ENCODE measurements at places on chromosomes 16 and 17.

DNA sequence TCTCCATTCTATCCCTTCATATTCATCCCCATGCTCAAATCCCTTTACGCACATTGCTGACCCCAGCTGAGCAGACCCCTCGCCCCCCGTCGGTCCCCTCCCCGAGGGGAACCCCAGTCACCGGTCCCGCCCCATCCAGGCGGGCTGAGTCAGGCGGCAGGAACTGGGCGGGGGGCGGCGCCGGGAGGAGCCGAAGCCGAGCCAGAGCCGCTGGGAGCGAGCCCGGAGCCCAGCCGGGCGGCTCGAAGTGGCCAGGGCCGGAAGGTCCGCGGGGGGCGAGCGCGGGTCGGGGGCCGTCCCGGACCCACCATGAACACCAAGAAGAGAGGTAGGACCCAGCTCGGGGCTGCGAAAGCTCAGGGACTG is 8.6 kb downstream of the RIPOR1 start:
- no peak for DNase-seq

GRCh38 chr17:40180694-40181093 is 3.4 kb downstream of the RAPGEFL1 start:
- no peak for DNase-seq

DNA sequence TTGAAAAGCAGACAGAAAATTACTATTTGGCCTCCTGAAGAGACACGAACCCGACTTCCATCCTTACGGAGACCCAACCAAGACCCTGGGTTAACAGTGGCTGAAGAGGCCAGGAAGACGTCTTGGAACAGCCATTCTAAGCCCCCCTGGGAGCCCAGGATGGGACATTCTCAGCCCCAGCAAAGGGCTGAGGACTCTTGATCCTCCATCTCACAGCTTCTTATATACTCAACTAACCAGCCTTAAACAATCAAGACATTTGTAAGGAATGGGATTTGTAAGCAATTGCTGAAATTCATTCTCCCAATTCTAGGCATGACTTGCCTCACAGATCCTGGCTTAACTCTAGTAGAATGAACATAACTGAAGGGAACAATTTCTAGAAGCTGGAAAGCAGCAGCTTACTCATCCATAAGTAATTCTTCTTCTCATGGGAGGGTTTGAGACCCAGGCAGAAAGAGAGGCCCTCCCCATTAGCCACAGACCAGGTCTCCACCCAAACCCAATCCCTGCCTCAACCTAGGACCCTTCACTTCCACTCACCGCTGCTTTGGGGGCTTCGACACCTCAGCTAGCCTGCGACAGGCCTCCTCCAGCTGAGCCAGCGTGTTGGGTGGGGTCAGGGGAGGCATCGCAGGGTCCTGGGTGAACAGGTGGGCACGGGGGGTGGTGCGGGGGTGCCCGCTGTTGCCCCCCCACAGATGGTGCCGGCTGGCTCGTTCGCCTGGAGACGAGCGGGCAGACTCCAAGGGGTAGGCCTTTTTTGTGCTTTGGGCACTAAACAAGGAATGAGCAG is 25.5 kb downstream of the AXIN2 start:
- DNase-seq = no peak

GRCh38 chr16:27826081-27826892 is 237.2 kb downstream of the GSG1L start:
- DNase-seq = no peak

GRCh38 chr16:73275024-73275423 is 227.1 kb upstream of the ZFHX3 start:
- no peak for DNase-seq

GRCh38 chr17:57868910-57869616 is 19.2 kb upstream of the MRPS23 start:
- DNase-seq = no peak

DNA sequence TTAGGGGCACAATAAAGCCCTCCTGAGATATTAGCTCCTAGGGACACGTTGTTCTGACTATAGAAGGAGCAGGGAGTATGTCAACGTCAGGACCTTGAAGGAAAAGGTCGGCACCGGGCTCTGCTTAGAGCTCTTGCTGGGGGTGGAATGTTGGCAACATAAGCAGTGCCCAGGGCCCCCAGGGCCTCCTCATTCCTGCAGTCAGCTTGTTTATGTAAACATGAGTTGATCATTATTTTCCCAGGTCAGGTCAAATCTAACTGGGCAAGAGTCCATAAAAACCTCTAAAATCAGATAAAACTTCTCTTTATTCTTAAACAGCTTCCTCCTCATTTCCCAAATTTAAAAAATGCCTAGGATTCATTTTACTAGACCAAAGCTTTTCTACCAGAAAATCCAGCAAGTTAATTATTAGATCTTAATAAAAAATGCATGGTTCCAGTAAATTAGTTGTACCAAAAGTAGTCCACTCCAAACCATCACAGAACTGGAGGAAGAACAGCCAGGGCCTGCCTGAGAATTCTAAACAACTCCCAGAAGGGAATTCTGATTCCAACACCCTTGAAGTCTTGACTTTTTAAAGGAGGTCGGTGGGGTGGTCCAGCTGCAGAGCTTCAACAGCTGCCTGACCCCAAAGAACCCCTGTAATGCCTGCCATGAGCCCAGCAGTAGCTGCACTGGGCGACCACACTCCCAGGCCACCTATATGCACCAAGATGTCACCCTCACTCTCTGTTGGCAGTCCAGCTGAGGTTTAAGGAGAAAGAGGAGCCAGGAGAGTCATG is 54.3 kb downstream of the AMFR start:
- no peak for DNase-seq

DNA sequence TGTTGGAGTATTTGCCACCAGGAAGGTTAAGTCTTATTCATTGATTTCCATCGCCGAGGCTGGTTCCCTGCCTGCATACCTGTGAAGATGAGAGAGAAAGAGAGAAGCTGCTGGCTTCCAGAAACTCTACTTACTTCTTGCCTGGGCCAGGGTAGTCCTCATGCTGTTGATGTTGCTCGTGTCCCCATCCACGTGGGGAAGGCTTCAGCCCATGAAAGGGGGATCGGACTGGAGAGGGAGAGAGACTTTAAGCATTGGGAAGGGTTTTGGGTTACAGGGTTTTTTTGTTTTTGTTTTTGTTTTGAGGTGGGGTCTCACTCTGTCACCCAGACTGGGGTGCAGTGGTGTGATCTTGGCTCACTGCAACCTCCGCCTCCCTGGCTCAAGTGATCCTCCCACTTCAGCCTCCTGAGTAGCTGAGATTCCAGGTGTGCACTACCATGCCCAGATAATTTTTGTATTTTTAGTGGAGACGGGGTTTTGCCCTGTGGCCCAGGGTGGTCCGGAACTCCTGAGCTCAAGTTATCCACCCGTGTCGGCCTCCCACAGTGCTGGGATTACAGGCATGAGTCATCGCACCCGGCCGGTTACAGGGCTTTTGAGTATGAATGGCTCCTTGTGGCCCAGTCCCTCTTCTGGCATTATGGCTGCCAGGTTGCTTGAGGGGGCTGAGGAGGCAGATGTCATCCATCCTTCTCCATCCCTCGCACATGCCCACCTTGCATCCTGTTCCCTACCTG is 26.6 kb downstream of the ITGB3 start:
- DNase-seq = no peak

- no peak for DNase-seq
Measured at GRCh38 chr16:75761108-75761507, 34.8 kb upstream of the CPHXL start.

DNA sequence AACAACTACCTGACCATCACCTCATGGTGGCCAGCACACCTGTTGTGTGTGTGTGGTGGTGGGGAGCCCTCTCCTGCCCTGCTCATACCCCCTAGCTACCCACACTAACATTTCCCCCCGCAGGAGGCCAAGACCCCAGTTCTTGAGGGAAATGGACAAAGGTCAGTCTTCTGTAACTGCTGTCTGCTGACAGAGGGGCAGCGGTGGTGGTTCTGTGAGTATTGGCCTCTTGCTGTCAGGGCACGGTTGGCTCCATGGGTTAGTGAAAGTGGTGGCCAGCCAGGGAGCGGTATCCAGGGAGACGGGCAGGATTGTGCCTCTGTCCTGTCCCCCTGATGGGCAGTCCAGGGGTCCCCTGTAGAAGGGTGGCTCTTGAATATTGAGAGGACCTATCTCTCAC is 26.2 kb downstream of the ZNF778 start:
- no peak for DNase-seq

GRCh38 chr16:83187405-83187804 is 560.6 kb downstream of the CDH13 start:
- no peak for DNase-seq

DNA sequence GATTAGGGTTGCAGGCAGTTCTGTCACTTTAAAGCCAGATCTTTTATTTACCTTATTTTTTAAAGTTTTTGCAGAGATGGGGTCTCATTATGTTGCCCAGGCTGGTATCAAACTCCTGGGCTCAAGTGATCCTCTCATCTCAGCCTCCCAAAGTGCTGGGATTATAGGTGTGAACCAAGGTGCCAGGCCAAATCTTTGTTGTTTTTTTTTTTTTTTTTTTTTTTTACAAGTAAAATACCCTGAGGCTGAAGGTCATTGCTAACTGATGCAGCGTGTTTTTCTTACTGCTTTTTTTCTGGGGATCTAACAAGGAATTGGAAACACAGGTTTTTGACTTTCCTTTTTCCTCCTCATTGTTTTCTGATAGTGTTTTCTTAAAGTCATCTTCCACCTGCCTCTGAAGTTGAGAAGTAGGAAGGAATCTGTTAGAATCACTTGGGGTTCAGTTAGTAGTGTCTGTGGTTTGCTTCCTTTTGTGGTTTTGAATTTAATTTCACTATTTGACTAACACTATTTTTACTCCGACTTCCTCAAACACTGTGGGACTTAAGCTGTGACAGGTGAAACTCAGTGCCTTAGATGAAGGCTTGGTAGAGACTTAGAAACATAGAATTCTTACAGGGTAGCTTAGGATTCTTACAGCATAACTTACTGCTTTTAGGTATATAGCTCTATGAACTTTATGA is 22.2 kb downstream of the CLTC start:
- no peak for DNase-seq

DNA sequence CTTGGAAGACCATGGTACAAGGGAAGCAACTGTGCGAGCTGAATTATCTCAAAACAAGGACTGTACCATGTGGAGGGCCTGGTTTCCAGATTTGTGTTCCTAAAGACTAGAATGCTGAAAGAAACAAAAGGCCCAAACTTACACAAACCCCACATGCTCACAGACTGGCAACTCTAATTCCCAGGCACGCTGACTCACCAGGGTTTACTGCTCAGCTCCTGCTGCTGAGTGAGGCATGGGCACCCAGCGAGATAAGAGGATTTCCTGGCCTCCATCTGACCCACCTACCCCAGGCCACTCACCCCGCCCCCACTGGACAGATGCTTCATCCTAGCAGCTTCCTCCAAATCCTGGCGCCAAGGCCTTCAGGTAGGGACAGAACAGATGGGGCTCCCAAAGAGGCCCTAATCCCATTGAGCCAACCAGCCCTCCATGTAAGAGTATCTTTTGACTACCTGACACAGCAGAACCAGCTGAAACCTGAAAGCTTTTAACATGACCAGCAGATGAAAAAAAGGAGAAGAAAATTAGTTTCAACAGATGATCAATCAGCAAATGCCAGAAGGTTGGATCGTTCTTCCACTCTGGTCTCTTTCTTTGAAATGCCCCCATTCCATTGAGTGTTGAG is 33.9 kb downstream of the DCUN1D3 start:
- DNase-seq = no peak

GRCh38 chr17:75553295-75554110 is 28.0 kb downstream of the LLGL2 start:
- DNase-seq = no peak

DNA sequence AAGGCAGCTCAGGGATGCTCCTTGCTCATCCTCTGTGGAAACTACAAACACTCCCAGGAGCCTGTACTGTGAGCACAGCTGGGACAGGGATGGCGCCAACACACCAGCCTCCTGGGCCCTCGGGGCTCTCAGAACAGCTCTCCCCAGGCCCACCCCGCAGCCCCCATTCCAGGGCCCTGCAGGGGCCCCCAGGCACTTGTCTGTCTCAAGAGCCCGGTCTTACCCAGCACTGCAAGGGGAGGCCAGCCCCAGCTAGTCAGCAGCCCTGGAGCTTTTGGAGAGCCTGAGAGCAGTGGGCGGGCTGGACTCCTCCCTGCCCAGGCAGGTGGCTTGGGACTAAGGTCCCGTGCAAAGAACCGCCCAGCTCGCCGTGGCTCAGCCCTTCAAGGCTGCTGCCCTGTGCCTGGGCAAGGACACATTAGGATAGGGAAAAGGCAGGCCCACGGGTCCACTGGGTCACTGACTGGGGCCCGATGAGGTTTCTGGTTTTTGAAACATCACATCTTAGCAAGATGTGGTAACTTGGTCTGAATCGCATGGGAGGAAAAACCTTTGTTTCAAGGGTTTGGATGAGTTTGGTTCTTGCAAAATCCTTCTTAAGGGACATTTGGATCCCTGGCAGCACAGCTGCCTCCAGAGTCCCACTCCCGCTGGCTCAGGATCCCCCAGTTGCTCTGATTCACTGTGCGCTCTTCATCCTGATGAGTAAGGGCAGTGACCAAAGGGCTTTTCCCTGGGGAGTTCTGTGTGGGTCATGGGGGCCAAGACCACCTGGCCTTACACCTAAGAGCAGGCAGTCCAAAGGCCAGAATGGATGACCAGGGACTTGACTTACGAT is 2.8 kb downstream of the DNASE1L2 start:
- DNase-seq = no peak

DNA sequence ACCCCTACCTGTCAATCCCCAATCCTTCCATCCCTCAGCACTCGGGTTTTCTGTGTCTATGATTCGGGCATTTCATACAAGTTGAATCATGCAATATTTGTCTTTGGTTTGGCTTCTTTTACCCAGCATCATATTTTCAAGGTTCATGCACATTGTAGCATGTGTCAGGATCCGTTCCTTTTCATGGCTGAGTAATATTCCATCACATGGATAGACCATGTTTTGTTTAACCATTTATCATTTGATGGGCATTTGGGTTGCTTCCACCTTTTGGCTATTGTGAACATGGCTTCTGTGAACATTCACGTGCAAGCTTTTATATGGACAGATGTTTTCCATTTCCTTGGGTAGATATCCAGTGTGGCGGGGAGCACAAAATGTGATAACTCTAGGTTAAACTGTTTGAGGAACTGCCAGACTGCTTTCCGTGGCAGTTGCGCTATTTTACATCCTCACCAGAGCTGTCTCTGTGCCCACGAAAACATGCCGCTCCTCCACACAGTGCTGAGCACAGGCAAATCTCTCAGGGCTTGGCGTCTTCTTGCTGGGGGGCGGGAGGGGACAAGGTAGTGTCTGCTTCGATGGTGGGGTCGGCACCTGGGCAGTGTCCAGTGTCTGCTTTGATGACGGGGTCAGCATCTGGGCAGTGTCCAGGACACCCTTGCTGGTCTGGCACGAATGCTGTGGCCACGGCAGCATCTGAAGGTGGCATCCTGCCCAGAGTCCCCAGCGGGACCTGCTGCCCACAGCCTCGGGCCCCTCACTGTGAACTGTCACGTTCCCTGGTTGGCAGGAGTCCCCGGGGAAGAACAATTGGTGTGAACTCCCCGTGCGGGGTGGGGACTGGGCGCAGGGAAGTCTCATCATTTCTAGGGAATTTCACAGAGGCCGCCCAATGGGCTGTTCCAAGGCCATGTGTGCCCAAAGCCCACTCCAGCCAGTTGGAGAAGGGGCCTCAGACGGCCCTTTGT is 32.4 kb upstream of the JPH3 start:
- no peak for DNase-seq

- DNase-seq = no peak
Measured at GRCh38 chr17:491086-492021, 138.7 kb upstream of the RPH3AL start.

GRCh38 chr17:68053231-68054013 is 17.9 kb downstream of the KPNA2 start:
- DNase-seq = no peak

- DNase-seq = no peak
Measured at GRCh38 chr17:78933959-78934568, 8.9 kb upstream of the TIMP2 start.

- no peak for DNase-seq
Measured at GRCh38 chr17:39167476-39167875, 1.5 kb upstream of the ARL5C start.

All from activated gamma-delta T cell treated with anti-CD3 and anti-CD28 coated beads, Interleukin-2, amount 50 U/mL, for 16 hours (primary cell).